ENCODE measurements at places on chromosomes 11 and 22. TPM values are rescaled to one million over a fixed set of nuclear protein-coding genes. Genes with fewer than 3 reads are reported as not detected.
A peak's percentile ranks its signal among the peaks of the same experiment; 100 is the strongest.

DNA sequence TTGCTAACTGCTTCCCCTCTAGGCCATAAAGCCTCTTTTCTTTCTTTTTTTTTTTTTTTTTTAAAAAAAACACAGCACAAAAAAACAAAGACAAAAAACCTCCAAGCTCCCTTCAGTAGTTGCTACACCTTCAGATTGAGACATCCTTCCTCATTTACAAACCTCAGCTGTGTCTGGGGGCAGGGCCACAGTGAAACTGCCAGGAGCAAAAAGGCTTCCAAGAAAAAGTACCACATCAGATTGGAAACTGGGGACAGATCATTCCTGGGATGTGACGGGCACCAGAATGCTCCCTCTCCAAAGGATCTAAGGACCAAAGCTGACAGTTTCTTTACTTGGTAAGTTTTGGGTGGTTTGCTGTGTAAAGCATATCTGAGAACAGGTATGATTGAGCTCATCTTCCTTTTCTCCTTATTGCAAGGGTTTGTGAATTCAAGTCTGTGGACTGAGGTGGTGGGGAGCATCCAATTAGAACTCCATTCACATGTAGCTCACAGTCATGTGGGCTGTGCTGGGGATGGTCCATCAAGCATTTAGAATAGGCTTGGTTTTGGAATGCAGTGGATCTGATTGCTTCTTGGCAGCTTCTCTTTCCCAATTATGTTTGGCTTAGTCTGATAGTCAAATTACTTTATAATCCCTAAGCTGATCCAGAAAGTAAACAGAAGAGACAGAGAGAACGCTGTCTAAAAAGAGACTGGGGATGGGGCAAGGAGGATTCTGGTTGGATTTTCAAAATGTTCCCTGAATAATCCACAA is 705 bp downstream of the BBOX1 start:
- peak; percentile 69 for DNase-seq

DNA sequence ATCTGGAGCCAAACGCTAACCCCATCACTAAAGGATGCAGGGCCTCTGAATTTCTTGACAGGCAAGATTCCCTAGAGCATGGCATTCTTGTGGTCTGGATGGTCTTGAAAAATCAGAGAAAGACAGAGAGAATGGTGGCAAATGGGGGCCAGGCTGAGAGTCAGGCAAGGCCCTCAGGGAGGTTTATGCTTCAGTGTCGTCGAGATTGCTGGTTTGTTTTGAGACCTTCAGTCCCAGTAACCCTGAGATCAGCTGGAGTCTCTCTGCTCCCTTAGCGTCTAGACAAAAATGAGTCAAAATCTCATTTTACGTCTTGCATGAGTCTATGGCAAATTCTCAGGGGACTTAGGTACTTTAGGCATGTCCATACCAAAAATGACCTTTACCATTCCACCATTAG is 539.3 kb downstream of the SOX6 start:
- DNase-seq: no peak

DNA sequence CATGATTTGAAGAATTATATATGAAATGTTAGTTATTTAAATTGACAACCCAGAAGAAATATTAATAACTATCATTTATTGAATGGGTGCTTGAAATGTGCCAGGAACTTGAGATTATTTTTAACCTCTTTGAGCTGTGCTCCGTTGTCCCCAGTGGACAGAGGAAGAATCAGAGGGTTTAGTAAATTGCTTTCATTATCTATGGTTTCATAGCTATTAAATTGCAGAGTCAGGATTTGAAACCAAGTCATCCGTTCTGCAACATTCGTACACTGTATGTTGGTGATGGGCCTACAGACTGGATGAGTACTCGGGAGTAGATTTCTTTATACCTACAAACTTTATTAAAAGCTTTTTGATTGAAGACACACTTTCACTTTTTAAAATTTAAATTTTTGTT is 4.9 kb downstream of the HSD17B12 start:
- no peak for DNase-seq

- no peak for DNase-seq
Observed at GRCh38 chr11:73235236-73235786, 17.2 kb downstream of the P2RY2 start.

DNA sequence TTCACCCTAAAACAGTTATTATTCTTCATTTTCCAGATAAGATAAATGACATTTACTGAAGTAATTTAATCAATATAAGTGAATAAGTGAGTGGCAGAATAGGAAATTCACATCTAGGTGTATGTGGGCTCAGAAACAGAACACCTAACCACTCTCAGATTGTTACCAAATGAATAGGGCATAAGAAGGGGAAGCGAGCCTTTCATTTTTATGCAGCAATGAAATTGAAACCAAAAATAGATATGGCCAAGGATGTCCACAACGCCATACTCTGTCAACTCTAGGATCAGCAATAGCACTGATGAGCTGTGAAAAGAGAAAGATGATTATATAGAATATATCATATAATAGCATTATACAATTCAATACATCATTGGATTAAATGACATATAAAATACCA is 398.1 kb upstream of the API5 start:
- no peak for DNase-seq

DNA sequence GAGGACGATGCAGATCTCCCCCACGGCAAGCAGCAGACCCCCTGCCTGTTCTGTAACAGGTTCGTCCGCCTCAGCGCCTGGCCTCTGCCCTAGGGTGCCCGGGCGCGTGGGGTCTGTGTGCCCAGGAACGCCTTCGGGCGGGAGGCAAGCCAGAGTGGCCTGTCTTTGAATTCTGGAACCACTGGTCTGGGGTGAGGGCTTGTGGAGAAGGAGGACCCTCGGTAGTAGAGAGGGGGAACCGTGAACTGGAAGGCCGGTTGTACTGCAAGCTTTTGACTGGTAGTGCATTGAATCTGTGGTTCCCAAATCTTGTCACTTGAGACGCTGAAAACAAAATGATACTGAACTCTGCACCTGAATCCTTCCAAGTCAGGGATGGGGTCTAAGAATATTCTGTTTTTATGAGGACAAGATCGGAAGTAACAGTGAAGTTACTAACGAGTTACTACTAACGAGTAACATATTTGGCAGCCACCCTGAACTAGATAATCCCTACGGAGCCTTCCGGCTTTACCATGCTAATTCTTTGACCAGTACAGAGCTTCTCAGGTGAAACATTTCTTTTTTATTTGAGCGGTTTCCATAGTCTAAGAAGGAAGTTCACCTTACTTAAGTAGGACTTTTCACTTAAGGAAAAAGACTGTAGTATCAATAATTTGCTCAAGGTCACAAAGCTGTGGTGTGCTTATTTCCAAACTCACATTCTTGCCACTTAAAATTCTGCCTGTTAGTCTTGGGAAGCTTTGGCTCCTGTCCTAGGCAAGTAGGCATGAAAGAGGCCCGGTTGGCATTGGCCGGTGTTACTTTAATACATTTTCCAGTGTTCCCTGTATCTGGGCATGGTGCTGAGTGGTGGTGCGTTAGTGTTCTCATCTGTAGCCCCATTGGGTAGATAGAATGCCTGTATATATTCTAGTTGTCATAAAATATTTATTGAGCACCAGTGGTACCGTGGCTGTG is 860 bp downstream of the PRMT3 start:
- peak; percentile 41 for DNase-seq

Gene CSRP3
- not detected for total RNA-seq

Gene GAL3ST3
- not detected for total RNA-seq

Gene SIK3
- total RNA-seq: 36.5 TPM

DNA sequence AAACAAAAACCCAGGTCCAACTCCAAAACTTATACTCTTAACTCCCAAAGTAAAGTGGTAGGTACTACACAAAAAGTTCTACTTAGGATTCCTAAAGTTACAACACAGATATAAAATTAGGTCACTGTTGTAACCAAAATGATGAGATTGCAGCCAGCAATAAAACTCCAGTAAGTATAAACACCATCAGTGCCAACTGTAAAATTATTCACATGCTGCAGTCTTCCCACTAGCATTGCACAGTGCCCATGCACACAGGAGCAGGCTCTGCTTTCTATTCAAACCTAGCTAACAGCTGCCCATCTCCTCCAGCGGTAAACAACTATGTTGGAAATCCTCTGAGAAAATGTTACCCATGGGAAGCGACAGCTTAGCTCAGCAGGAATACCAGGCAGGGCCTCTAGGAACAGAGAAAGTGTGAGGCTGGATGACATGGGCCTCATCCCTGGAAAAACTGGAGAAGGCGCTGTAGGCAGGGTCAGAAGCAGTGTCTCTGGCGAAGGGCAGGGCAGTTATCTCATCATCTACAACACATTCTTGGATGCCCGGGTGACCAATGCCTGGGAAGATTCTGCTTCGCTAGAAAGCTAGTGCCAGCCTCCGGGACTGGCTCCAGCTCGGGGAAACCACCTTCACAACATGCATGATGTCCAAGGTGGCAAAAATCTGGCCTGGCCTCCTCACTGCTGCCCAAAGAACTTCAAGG is 9.1 kb downstream of the CPT1A start:
- DNase-seq: no peak

DNA sequence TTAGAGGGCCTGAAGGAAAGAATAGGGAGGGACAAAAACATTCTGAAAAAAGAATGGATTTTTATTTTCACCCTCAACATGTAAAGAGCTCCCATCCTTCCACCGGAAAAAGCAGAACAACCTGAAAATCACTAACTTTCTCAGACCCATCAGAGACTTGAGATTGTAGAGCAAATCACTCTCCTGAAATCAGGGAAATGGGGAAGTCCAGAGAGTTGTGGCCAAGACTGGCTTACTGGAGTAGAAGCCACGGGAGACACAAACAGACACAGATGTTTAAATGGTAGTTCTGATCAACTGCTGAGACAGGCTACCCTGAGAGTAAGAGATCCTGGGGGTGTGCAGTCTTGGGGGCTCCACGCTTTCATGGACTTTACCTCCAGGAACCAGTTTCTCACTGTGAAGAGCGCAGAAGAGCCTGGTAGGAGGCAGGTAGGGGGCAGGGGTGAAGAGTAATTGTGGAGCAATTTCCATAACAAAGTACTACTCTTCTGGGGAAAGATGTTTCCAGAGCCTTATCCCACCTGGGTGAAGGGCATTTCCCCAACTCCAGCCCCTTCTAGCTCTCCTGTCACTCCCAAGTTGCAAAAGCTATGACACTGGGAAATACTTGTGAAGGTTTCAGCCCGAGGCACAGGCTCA is 47.1 kb downstream of the ASCL2 start:
- DNase-seq: no peak

DNA sequence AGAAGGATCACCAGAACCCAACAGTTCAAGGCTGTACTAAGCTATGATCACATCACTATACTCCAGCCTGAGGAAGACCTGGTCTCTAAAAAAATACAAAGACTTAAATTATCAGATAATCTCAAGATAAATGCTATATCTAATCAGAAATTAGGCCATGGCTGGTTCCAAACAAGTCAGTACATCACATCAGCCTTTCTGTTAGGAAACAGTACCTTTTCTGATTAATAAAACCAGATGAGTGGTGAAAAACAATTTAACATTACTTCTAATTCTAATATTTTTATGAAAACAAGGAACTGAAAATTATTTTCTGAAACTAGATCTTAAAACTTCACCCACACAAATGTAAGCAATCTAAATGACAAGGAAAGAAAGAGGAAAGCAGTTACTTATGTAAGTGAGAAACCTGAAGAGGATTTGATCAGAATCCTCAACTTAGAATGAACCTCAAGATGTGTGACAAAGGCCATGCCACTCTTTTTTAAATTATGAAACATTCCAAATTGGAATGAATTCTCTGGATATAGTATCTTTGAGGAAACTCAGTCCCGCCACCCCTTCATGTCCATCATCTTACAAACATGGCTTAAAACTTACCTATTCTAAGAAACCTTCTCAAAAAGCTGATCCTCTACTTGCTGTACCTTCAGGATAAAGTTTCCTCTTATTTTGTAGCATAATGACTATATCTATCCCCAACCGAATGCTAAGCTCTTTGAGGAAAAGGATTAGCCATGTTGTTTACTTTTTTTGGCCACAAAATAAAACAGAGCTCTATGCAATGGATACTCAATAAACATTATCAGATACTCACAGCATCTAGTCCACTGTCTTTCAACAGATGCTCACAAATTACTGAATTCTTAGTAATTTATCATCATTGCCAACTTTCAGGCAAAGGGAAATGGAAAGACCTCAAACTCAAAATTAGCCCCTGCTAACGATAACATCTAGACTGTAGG is 132.0 kb downstream of the MRTFA start:
- no peak for DNase-seq

GRCh38 chr22:27487600-27488452 is 313.7 kb downstream of the MN1 start:
- DNase-seq: peak; percentile 28

GRCh38 chr11:126483621-126484195 is 128.2 kb downstream of the ST3GAL4 start:
- no peak for DNase-seq

Gene CD6
- not detected for total RNA-seq

GRCh38 chr11:13210424-13210823 is 67.2 kb upstream of the BMAL1 start:
- peak; percentile 81 for DNase-seq

- no peak for DNase-seq
Observed at GRCh38 chr11:2205214-2205720, 33.7 kb upstream of the TH start.

GRCh38 chr11:73353422-73353821 is 22.8 kb upstream of the RELT start:
- DNase-seq: no peak

Gene DLG2
- 0.26 TPM for total RNA-seq

- DNase-seq: no peak
Observed at GRCh38 chr11:32602657-32603415, 19.2 kb downstream of the EIF3M start.

All from MCF 10A (cell line).